ENCODE measurements at places on chromosomes 4 and X. TPM values are rescaled to one million over a fixed set of nuclear protein-coding genes. Genes with fewer than 3 reads are reported as not detected.

Gene NLRP2B
- not detected for total RNA-seq

Gene SPANXB1
- total RNA-seq, result not detected

Gene GIMD1
- total RNA-seq, result not detected

Gene CCKAR
- total RNA-seq, result not detected

Gene RASL11B
- total RNA-seq, result 1.4 TPM

Gene PNMA3
- not detected for total RNA-seq
